ENCODE measurements at places on chromosomes 2 and 18. TPM values are rescaled to one million over a fixed set of nuclear protein-coding genes. Genes with fewer than 3 reads are reported as not detected.

ERICH2 gene
- polyA plus RNA-seq, result 23.4 TPM

RPL31 gene
- 1,327 TPM for polyA plus RNA-seq

CHRNA1 gene
- not detected for polyA plus RNA-seq

SLC25A52 gene
- polyA plus RNA-seq, result not detected

RIT2 gene
- polyA plus RNA-seq, result 15.9 TPM

TDRD15 gene
- not detected for polyA plus RNA-seq

MEP1B gene
- polyA plus RNA-seq, result not detected

CFAP65 gene
- polyA plus RNA-seq, result 2.5 TPM

FBXO48 gene
- 0.90 TPM for polyA plus RNA-seq

COL4A3 gene
- 1.3 TPM for polyA plus RNA-seq

KCNJ13 gene
- 4.3 TPM for polyA plus RNA-seq

SIGLEC15 gene
- not detected for polyA plus RNA-seq

SPC25 gene
- 7.0 TPM for polyA plus RNA-seq

SALL3 gene
- polyA plus RNA-seq, result 0.31 TPM

CXXC1 gene
- 12.0 TPM for polyA plus RNA-seq

TMEM178A gene
- polyA plus RNA-seq, result 21.4 TPM

CAB39 gene
- polyA plus RNA-seq, result 45.8 TPM

IL18RAP gene
- not detected for polyA plus RNA-seq

COLEC12 gene
- polyA plus RNA-seq, result 3.2 TPM

ASAP2 gene
- polyA plus RNA-seq, result 44.0 TPM

RTP5 gene
- not detected for polyA plus RNA-seq

CARF gene
- polyA plus RNA-seq, result 9.8 TPM

RGPD3 gene
- not detected for polyA plus RNA-seq

SRD5A2 gene
- not detected for polyA plus RNA-seq

RAB6C gene
- polyA plus RNA-seq, result not detected

LCT gene
- polyA plus RNA-seq, result not detected

GYPC gene
- polyA plus RNA-seq, result not detected

TFPI gene
- polyA plus RNA-seq, result 7.4 TPM

SLC23A3 gene
- not detected for polyA plus RNA-seq

PSTPIP2 gene
- 1.6 TPM for polyA plus RNA-seq

LAMA1 gene
- not detected for polyA plus RNA-seq

SLC16A14 gene
- polyA plus RNA-seq, result 37.5 TPM

IL37 gene
- polyA plus RNA-seq, result not detected

ZNF521 gene
- 4.3 TPM for polyA plus RNA-seq

RSAD2 gene
- polyA plus RNA-seq, result not detected

PLCD4 gene
- polyA plus RNA-seq, result 13.9 TPM

CPLX4 gene
- polyA plus RNA-seq, result 1.4 TPM

PDCD1 gene
- not detected for polyA plus RNA-seq
